ENCODE measurements at places on chromosomes 6 and 20.

DNA sequence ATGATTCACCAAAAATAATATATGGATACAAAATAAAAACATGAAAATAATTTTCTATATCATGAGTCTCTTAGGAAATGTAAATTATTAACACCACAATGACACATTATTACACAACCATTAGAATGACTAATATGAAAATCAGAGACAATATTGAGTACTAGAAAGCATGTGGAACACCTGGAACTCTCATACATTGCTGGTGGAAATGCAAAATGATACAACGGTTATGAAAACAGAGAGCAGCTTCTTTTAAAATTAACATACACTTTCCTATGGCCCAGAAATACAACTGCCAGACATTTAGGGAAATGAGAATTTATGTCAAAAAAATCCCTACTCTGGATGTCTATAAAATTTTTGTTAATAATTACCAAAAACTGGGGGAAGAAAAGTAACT lies 853.3 kb upstream of the MAN1A1 start:
- no peak for DNase-seq

DNA sequence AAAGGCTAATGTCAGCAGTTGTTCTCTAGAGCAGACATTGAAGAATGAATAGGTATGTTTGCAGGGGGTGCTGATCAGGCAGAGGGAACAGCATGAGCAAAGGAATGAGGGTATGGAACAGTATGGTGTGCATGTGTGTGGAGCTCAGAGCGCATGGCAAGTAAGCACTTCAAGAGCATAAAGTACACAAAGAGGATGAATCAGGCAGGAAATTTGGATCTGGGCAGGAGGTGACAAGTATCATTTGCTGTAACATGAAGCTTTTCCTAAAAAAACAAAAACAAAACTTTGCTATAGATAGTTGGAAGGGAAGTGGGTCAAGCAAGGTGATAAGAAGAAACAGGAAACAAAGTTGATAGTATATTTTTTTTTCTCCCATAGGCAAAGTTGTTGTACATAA lies 746.8 kb downstream of the HDGFL1 start:
- DNase-seq = no peak

DNA sequence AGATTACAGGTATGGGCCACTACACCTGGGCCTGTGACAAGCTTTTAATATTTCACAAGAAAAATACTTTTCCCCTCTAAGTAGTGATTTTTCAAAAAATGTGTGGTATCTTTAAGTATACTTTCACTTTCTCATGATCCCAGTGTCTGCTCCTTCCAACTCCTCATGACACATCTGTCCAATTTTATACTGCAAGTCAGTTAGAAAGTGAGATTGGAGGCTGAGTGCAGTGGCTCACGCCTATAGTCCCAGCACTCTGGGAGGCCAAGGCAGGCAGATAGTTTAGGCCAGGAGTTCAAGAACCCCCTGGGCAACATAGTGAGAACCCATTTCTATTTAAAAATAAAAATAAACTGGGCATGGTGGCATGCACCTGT lies 20.2 kb downstream of the PIM1 start:
- no peak for DNase-seq

DNA sequence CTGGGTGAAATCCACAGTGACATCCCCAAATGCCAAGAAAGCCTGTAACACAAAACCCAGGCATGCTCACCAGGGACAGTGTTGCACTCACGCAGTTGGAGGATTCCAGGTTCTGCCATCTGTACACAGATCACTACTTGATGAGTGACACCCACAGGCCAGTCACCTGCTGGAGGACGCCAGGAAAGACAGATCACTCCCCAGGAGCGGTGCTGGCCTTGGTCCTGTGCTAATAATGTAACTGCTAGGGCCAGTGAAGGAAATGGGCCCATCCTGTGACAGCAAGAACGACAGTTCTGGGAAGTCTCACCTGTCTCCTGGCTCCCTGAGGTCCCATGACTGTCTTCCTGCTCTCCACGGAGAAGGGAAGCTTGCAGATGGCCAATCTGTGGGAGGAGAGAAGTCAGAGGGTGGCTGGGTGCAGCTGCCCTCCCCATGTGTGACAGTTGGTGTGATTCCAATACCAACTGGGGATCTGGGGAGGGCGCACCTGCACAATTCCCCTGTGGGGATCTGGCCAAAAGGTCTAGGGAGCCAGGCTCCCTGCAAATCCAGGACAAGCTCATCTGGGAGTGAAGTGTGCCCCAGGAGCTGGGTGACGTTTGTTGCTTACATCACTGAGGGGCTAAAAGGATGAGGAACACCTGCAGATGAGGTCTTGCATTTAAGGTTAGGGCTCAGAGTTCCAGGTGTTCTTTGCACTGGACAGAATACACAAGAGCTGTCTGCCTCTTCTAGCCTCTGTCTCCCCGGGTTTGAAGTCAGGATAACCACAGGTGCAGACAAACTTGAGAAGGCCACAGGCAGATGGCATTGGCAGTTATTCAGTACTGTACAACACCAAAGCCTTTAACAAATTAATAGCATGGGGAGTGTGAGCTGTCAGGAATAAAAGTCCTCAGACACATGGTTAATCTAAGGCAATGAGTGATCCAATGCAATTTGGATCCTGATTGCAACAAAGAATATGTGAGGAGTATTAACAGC lies 10.3 kb downstream of the ZNF337 start:
- DNase-seq = no peak

DNA sequence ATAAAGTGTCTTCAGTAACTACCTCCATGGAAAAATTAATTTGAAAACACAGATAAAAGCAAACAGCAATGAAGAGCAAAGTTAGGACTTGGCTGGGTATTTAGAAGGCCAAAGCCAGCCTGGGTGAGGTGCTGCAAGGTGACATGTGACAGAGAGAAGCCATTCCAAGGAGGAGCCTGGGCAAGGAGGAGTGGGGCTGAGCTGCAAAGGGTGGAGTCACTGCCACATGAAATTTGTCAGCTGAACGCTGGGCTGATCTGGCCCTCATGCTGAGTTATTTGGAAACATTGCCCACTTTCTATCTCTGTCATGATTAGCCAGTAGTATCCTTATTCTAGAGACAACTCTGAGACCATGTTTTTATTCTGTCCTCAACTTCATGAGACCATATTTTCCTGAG lies 76.3 kb downstream of the PERP start:
- DNase-seq = no peak

DNA sequence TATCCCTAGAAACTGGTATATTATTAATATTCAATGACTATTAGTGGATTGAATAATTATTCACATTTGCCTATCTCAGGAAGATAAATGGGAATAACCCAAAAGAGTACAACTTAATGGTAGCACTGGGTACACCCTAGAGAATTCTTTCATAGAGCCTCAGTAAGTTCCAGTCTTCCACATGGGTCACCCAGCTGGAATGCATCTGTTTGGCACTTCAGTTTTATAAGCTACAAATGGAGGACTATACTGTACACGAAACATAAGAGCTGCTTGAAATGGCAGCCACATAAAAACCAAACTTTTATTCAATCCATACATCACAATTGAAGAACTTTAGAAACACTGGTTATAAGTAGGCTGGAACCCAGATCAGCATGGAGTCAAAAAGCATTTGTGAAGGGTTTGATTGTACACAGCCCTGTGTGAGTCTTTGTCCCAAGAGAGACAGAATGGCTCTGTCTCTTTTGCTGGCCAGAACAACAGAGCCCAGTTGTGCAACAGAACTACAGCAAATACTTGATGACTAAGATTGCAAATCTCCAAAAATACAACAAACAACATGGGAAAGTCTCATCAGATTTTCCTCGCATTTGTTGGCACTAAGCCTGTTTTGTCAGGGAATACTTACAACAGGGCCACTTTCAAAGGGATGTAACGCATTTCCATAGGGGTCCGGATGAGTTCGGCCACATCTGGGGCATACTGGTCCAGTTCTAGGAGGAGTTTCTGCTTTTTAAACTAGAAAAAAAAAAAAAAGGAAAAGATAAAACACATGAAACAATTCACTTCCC lies 39.5 kb downstream of the PIGU start:
- no peak for DNase-seq

DNA sequence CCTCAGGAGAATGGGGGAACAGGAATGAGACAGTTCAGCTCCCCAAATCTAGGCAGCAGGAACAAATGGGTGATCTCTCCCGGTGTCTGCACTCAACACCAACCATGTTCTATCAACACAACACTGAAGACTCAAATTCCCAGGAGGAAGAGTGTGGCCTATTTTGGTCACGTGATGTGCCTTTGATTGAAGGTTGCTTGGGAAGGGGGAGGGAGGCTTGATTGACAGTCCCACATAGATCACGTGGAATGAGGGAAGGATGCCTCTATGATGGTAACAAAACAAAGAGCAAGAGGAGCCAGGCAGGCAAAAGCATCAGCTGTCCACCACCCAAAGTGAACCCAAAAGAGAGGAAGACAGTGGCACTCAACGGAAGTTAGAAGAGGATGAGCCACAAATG lies 364.8 kb downstream of the KIF16B start:
- no peak for DNase-seq

- DNase-seq = no peak
Observed at GRCh38 chr20:45998337-45998736, 10.4 kb upstream of the MMP9 start.

GRCh38 chr6:24529985-24530384 lies 35.2 kb downstream of the ALDH5A1 start:
- no peak for DNase-seq

GRCh38 chr6:42431356-42431755 lies 20.4 kb downstream of the TRERF1 start:
- DNase-seq = no peak

DNA sequence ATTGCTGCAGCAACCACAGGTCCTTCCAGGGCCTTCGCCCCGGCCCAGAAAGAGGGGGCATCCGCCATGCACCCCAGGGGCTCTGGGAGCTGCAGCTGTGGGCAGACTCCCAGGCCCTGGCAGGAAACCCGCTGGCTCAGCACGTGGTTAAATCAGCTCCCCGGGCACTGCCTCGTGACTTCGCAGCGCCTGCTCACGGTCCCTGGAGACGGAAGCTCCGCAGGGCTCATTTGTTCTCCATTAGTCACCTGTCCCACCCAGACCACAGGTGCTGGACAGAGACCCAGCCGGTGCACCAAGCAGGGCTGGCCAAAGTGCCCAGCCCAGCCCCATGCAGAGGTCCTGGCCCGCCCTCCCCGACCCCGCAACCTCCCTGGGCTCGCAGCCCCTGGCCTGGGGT lies 14.7 kb downstream of the KCNQ2 start:
- DNase-seq = no peak

DNA sequence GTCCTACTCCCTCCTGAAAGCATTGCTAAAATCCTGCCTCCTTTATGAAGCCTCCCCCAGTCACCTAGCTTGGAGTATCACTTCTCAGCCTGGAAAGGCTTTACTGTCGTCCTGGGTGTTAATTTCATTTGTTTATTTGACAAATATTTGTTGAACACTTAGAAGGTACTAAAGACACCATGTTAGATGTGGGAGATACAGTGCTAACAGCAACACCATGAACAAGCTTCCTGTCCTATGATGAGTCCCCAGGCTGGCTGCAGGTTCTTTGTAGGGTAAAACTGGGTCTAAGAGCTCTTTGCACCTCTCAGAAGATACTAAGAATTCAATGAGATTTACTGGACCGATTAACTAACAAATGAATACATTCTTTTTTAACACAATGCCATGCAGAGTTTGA lies 109.2 kb upstream of the TMEM170B start:
- no peak for DNase-seq

DNA sequence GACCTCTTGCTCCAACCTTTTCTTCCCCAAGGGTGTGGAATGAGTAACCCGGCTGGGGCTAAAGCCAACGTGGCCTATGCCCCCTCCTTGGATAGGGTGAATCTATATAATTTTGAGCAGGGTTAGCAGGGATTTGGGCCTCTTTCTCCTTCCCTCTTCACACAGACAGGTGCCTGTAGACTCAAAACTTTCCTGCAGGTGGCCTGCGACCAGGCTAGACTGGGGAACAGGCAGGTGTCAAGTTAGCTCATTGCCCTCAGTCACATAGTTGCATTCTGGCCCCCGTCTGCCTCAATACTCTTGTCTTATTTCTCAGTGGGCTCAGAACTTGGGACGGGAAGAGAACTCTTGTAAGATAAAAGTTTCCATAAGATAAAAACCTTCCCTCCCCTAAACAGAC lies 243.0 kb downstream of the ATXN1 start:
- no peak for DNase-seq

DNA sequence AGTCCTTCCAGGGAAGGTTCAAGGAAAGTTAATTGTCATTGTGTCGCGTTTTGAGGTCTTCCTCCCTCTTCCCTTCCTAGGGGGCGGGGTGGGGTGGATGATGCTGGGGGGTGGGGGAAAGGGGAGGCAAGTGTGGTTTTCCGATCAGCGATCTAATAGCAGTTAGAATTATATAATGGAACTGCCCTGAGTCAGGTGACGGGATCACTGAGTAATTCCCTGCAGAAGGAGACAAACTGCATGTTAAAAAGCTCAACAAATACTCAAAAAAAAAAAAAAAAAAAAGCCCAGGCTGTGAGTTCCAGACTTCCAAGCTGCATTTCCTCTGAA lies 240.4 kb downstream of the PHACTR1 start:
- DNase-seq = no peak

DNA sequence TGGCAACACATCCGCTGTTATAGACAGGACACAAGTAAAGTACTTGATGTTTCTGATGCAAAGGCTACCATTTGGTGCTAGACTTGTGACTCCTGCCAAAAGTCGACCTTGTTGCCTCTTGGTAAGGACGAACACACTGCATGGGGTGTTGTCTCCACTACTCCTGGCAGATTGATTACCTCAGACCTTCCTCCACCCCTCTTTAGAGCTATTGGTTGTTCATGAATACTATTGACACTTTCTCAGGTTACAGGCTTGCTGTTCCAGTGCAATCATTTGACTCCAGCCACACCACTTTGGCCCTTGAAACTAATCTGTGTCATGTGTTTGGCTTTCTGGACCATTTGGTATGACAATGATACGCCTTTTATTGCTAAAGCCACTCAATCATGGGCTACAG lies 62.3 kb downstream of the TRMT11 start:
- DNase-seq = no peak

DNA sequence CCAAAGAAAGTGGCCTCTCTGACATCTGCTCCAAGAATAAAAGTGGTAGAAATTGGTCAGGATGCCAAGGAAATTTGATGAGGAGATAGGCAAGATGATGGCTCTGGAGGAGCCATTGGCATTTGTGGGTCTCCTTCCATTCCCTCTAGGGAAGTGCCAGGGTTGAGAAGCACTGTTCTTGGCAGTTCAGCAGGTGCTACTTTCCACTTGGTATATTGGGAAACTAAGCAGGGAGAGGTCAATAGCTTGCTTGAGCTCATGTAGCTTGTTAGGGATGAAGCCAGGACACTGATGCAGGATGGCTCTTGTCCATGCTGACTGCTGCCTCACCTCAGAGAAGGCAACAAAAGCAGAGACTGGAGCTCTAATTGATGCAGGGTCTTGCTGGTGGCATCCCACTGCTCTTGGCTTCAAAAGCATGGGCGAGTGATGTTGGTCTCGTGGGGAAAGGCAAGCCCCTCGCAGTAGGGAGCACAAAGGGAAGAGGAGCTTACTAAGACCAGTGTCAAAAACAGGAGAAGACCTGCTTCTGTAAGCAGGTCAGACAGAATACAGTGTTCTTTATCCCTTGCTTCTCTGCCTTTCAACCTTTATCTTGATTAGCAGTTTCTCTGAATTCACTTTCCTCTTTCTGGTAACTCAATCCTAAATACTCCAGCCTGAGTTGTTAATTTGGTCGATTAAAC lies 73.1 kb upstream of the RIPOR2 start:
- no peak for DNase-seq

Measured in stimulated activated CD8-positive, alpha-beta memory T cell treated with anti-CD3 and anti-CD28 coated beads, Interleukin-4, amount 100 ng/mL, for 24 hours (primary cell).